Activated CD4-positive, alpha-beta T cell treated with anti-CD3 and anti-CD28 coated beads, Interleukin-2, Interleukin-4, amounts not matched to agents 100 ng/mL and 50 ng/mL, durations not matched to agents 16 hours and 8 hours (primary cell): ENCODE measurements at places on chromosomes 13 and 19.

DNA sequence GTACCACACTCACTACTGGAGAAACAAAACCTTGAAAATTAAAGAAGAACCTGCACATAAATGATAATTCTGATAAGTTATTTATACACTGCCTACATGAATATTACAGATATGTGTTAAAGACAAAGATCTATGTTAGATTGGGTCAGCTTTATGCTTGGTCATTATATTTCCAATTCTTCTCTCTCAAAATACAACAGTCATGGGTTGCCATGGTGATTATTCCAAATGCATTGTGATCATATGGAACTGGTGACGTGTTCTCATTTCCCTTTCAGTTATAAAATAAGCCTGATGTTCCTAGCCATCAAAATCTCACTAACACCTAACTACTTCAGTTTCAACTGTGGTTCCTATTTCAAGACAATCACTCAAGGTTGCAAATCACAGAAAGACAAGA, 1416.4 kb downstream of the UQCRFS1 start:
- no peak for DNase-seq

- DNase-seq, result peak; percentile 47
Measured at GRCh38 chr19:6677883-6678689, 8.1 kb upstream of the TNFSF14 start.

DNA sequence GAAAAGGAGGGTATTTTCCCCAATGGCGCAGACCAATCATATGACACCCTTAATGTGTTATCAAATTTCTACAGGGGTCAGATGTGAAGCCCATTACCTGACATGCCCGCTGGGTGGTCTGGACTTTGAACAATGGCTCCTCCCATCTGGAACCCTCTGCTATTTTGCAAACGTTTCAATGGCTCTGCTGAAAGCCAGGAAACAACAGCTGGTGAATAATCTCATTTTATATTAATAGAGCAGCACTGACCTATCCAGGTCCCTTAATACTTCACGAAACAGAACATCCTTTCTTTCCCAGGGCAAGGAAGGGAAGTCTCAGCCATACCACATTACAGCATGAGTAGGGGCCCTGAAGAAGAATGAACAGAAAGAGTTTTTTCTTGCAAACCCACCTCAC, 20.3 kb upstream of the KPNA3 start:
- DNase-seq, result no peak

- no peak for DNase-seq
Measured at GRCh38 chr13:29266261-29266660, 329.2 kb downstream of the SLC7A1 start.

DNA sequence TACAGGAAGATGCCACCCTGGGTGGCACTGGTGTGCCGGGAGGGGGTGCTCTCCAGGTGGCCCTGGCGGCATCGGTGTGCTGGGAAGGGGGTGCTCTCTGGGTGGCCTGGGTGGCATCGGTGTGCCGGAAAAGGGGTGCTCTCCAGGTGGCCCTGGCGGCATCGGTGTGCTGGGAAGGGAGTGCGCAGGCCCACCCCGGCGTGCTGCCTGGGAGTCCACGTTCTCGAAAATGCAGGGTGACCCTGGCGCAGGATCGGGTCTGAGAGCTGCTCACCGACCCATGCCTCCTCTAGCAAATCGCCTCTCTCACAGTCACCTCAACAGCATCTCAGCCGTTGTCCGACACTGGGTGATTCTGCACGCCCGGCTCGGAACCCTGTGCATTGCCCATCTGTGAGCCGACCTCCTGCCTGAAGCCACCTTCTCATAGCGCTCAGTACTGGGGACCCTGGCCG, 36.4 kb downstream of the RASA3 start:
- DNase-seq, result no peak
